ENCODE measurements at places on chromosomes 7 and 10. TPM values are rescaled to one million over a fixed set of nuclear protein-coding genes. Genes with fewer than 3 reads are reported as not detected.

DNA sequence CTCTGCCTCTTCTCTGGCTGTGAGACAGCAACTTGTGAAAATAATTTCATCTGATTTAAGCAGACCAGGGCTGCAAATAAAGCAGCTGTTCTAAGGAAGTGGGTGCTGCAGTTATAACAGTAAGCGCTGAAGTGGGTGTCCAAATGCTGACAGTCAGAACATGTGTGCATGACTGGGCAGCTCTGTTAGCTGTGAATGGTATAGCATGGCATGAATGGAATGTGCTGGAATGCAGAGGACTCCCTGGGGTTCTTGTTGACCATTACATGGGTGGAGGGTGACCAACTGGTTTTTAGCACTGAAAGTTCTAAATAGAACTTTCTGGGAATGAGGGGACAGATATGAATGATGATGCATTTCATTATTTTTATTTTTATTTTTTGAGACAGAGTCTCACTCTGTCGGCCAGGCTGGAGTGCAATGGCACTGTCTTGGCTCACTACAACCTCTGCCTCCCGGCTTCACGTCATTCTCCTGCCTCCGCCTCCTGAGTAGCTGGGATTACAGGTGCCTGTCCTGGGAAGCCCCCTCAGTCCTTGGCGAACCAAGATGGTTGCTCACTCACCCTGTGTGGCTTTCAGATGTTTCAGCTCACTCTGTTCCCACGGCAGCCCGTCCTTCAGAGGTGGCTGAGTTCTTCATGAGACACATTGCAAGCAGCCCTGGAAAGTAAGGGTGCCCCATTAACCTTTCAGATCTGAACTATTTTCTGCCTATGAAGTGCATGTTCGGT is 319.8 kb upstream of the PHYHIPL start:
- H3K27ac ChIP-seq = no peak overlapping the region
- no peak overlapping the region for H3K4me3 ChIP-seq
- no peaks in the 10 kb centered on the region for H3K36me3 ChIP-seq
- no peaks in the 10 kb centered on the region for H3K4me1 ChIP-seq
- H3K27me3 ChIP-seq = no peaks in the 10 kb centered on the region
- no peak for DNase-seq

DNA sequence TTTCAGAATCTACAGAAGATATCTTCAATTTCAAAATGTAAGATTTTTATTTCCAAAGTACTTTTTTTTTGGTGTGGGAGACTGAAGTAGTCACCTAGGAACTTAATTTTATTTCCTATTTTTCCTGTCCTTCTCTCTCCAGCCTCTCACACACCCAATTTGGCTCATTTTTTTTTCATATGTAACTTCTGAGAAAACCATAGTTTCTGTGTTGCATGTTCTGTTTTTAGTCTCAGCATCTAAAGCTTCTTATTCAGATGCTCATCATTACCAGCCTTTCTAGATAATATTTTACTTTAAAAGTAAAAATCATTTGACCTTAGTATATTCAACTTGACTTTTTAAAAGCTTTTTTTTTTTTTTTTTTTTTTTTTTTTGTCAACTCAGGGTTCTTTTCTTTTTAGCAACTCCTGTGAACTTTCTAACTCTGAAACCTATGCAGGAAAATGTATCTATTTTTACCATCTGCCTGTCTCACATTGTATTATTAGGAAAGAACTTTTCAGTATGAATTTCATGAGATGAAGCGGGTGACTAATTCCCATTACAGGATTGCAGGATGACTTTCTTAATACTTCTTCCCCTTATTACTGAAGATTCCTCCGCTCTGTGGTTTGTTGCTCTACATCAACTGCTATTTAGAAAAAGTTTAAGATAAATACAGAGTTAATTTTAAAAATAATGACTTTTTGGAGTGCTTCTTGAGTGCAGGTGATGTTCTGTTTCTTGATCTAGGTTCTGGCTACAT is 73.6 kb upstream of the LSM8 start:
- no peaks in the 10 kb centered on the region for H3K4me1 ChIP-seq
- no peaks in the 10 kb centered on the region for H3K36me3 ChIP-seq
- no peak for DNase-seq
- no peak overlapping the region for H3K4me3 ChIP-seq
- H3K27ac ChIP-seq = no peak overlapping the region

DNA sequence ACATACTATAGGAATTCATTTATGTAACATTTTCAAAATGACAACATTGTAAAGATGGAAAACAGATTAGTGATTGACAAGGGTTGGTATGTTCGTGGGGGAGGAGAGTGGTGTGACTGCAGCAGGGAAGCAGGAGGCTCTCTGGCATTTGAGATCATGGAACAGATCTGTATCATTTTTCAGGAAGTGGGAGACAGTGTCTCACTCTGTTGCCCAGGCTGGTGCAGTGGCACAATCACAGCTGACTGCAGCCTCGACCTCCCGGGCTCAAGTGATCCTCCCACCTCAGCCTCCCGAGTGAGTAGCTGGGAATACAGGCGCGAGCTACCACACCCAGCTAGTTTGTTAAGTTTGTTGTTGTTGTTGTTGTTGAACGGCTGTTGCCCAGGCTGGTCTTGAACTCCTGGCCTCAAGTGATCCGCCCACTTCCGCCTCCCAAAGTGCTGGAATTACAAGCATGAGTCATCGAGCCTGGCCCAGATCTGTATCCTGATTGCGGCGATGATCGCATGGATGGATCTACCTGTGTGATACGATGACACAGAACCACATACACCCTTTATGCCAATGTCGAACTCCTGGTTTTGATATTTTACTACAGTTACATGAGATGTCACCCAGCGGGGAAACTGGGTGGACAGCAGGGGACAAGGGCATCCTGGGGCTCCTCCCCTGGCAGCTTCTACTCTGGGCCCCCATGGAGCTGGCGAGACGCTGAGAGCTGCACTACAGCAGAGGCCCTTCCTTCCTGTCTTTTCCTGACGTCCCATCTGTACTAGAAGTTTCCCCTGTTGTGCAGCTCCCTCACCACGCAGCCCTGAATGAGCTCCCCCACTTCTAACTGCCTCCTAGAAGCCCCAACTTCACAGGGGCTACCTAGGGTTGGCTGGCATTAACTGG is 12.3 kb upstream of the CYTH3 start:
- no peaks in the 10 kb centered on the region for H3K27me3 ChIP-seq
- no peak overlapping the region for H3K4me3 ChIP-seq
- no peak overlapping the region for H3K27ac ChIP-seq

DNA sequence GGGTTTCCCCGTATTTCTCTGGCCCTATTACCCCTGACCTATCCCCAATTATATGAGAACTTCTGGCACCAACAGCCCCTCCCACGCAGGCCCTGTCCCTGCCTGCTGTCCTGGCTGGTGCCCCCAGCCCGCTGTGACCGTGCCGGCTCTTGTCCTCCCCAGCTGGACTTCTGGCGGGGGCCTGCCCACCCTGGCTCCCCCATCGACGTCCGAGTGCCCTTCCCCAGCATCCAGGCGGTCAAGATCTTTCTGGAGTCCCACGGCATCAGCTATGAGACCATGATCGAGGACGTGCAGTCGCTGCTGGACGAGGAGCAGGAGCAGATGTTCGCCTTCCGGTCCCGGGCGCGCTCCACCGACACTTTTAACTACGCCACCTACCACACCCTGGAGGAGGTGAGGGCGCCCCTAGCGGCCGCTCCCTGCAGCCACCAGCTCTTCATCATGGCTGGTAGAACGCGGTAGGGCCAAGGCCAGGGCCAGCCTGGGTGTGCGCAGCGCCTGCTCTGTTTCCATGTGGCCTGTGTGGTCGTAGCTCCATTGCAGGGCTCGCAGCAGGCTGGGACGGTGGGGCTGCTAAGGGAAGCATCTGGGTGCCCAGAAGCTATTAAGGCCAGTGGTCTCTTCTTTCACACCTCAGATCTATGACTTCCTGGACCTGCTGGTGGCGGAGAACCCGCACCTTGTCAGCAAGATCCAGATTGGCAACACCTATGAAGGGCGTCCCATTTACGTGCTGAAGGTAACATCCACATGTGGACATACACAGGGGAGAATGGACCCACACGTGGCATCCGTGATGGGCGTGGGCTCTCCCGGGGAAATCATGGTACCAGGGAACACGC is 1.4 kb downstream of the CPA1 start:
- no peak overlapping the region for H3K4me3 ChIP-seq
- no peaks in the 10 kb centered on the region for H3K4me1 ChIP-seq
- H3K36me3 ChIP-seq = no peaks in the 10 kb centered on the region
- no peaks in the 10 kb centered on the region for H3K27me3 ChIP-seq
- no peak for DNase-seq

- no peaks in the 10 kb centered on the region for H3K27me3 ChIP-seq
- no peak for DNase-seq
- no peak overlapping the region for H3K4me3 ChIP-seq
- no peaks in the 10 kb centered on the region for H3K4me1 ChIP-seq
- no peak overlapping the region for H3K27ac ChIP-seq
These were observed 415.7 kb upstream of the STEAP1 start for GRCh38 chr7:89738549-89738948.

- no peak overlapping the region for H3K27ac ChIP-seq
- no peaks in the 10 kb centered on the region for H3K36me3 ChIP-seq
- no peak for DNase-seq
- no peaks in the 10 kb centered on the region for H3K4me1 ChIP-seq
These were observed 41.9 kb downstream of the AP5Z1 start for GRCh38 chr7:4817178-4817901.

GRCh38 chr10:76051007-76051936 is 619.8 kb downstream of the LRMDA start:
- H3K4me3 ChIP-seq = no peak overlapping the region
- H3K36me3 ChIP-seq = no peaks in the 10 kb centered on the region
- H3K4me1 ChIP-seq = no peaks in the 10 kb centered on the region
- no peaks in the 10 kb centered on the region for H3K27me3 ChIP-seq

DNA sequence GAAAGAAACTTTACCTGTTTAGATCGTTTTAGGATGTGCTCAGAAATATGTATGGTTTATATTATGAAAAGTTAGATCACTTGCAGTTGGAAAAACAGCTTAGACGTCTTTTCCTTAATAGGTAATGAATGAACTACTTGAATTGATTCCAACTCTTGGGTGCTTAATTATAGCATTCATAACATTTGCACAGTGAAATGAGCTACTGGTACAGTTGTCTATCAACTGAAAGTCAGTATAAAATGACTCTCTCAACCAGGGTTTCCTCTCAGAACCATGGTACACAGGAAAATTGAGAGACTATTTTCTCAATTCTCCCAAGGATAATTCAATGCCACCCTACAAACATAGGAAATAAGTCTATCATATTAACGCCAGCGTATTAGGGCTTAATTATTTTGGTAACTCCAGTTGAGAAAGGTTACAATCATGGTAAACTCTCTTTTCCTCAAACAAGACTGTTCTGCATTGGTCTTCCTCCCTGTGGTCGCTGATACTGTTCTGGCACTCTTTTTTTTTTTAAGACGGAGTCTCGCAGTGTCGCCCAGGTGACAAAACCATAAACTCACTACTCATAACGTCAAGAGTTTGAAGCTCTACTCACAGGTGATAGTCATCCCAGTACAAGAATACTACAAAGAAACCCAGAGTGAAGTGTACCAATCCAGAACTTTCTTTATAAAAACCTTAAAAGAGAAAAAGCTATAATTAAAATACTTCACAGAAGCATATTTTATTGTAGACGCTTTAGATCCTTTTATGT is 2.0 kb downstream of the ANLN start:
- no peak overlapping the region for H3K27ac ChIP-seq
- DNase-seq = no peak
- H3K4me1 ChIP-seq = no peaks in the 10 kb centered on the region
- no peak overlapping the region for H3K4me3 ChIP-seq

GRCh38 chr10:30059209-30060107 is at the start of gene JCAD:
Gene JCAD (minus strand): TSS chr10:30059586. CDS start chr10:30047812, 11,774 bp downstream.
- peak within 1 kb of the TSS; percentile 53 for H3K4me3 ChIP-seq
- no peak within 1 kb of the TSS for H3K27ac ChIP-seq
- peaks cover 17% of the 10 kb centered on the region for H3K27me3 ChIP-seq
- H3K4me1 ChIP-seq = no peaks in the 10 kb centered on the region
- peak; percentile 72 for DNase-seq
- H3K36me3 ChIP-seq = no peaks in the 10 kb centered on the region

- H3K4me1 ChIP-seq = peaks cover 6% of the 10 kb centered on the region
- H3K4me3 ChIP-seq = peak overlapping the region; percentile 81
- H3K36me3 ChIP-seq = no peaks in the 10 kb centered on the region
- H3K27ac ChIP-seq = no peak overlapping the region
- no peak for DNase-seq
- no peaks in the 10 kb centered on the region for H3K27me3 ChIP-seq
These were observed 2.0 kb downstream of the GARS1 start for GRCh38 chr7:30596721-30597120.

GRCh38 chr10:35451151-35452016 is 115.1 kb downstream of the CCNY start:
- no peak for DNase-seq
- peak overlapping the region; percentile 28 for H3K27ac ChIP-seq
- no peaks in the 10 kb centered on the region for H3K36me3 ChIP-seq
- H3K4me3 ChIP-seq = no peak overlapping the region
- no peaks in the 10 kb centered on the region for H3K27me3 ChIP-seq

GRCh38 chr7:135929722-135930141 is 47.4 kb downstream of the MTPN start:
- no peak overlapping the region for H3K4me3 ChIP-seq
- no peaks in the 10 kb centered on the region for H3K27me3 ChIP-seq
- no peaks in the 10 kb centered on the region for H3K36me3 ChIP-seq

- H3K4me1 ChIP-seq = no peaks in the 10 kb centered on the region
- H3K27ac ChIP-seq = no peak overlapping the region
- no peak for DNase-seq
These were observed 165.8 kb downstream of the INHBA start for GRCh38 chr7:41536873-41537665.

GRCh38 chr10:11927746-11928145 is 104.6 kb downstream of the PROSER2 start:
- no peak overlapping the region for H3K4me3 ChIP-seq
- no peaks in the 10 kb centered on the region for H3K27me3 ChIP-seq
- no peaks in the 10 kb centered on the region for H3K4me1 ChIP-seq
- no peak for DNase-seq

DNA sequence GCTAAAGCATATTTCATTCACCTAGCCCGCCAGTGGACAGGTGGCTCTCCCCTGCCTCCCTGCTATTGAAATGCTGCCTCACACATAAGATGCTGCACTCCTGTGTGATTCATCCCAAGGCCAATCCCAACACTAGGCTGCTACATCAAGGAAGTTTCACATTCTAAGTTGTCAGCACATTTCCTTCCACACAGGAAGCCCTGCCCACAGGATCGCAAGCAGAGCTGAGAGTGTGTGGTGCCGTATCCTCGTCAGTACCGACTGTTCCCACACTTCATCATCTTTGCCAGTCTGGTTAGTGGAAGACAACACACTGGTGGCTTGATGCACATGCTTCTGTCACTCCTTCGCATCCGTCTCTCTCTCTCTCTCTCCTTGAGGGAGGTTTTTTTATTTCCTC is 194.3 kb upstream of the PPP2R2D start:
- no peak for DNase-seq
- no peaks in the 10 kb centered on the region for H3K27me3 ChIP-seq
- no peak overlapping the region for H3K4me3 ChIP-seq
- H3K36me3 ChIP-seq = no peaks in the 10 kb centered on the region
- H3K27ac ChIP-seq = no peak overlapping the region

GRCh38 chr7:100865938-100866728 is 1.1 kb upstream of the TRIP6 start:
- H3K4me3 ChIP-seq = peak overlapping the region; percentile 90
- H3K27me3 ChIP-seq = no peaks in the 10 kb centered on the region
- H3K36me3 ChIP-seq = no peaks in the 10 kb centered on the region
- peak overlapping the region; percentile 94 for H3K27ac ChIP-seq
- peaks cover 6% of the 10 kb centered on the region for H3K4me1 ChIP-seq

Gene WDR86
- total RNA-seq = not detected

Gene NEUROG3
- total RNA-seq = 4.0 TPM

Gene ELAPOR2
- 11.8 TPM for total RNA-seq

Gene STX1A
- 7.2 TPM for total RNA-seq

Gene TWNK
- total RNA-seq = 11.4 TPM

Gene RBP3
- total RNA-seq = not detected

Gene OR13A1
- not detected for total RNA-seq

Gene CASTOR2
- total RNA-seq = 4.9 TPM

Gene AEBP1
- 21.4 TPM for total RNA-seq

Data from colonic mucosa (tissue), 4 donors.